ENCODE measurements at places on chromosomes 6 and 20.
A peak's percentile ranks its signal among the peaks of the same experiment; 100 is the strongest.

DNA sequence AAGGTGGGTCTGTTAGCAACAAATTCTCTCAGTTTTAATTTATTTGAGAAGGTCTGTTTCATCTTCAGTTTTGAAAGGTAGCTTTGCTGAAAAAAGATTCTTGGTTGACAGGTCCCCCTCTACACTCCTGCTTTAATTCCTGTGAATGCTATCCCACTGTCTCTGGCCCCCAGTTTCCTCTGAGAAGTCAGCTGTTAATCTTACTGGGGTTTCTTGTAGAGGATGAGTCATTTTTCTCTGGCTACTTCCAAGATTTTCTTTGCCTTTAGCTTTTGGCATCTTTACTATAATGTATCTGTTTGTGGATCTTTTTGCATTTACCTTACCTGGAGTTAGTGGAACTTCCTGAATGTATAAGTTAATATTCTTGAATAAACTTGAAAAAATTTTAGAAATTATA, 122.7 kb downstream of the MMS22L start:
- peaks cover 5% of the 10 kb centered on the region for H3K4me1 ChIP-seq
- peaks cover 35% of the 10 kb centered on the region for H3K36me3 ChIP-seq
- no peak overlapping the region for H3K4me3 ChIP-seq
- H3K27ac ChIP-seq, result no peak overlapping the region

- H3K4me3 ChIP-seq, result no peak overlapping the region
- H3K27ac ChIP-seq, result no peak overlapping the region
- DNase-seq, result no peak
- no peaks in the 10 kb centered on the region for H3K27me3 ChIP-seq
- peaks cover 4% of the 10 kb centered on the region for H3K36me3 ChIP-seq
Measured at GRCh38 chr6:74041420-74041819, 345.4 kb downstream of the CD109 start.

GRCh38 chr20:34517114-34517505, 888 bp downstream of the DYNLRB1 start:
- H3K27me3 ChIP-seq, result peaks cover 11% of the 10 kb centered on the region
- H3K4me3 ChIP-seq, result peak overlapping the region; percentile 99
- H3K27ac ChIP-seq, result peak overlapping the region; percentile 98
- DNase-seq, result no peak

DNA sequence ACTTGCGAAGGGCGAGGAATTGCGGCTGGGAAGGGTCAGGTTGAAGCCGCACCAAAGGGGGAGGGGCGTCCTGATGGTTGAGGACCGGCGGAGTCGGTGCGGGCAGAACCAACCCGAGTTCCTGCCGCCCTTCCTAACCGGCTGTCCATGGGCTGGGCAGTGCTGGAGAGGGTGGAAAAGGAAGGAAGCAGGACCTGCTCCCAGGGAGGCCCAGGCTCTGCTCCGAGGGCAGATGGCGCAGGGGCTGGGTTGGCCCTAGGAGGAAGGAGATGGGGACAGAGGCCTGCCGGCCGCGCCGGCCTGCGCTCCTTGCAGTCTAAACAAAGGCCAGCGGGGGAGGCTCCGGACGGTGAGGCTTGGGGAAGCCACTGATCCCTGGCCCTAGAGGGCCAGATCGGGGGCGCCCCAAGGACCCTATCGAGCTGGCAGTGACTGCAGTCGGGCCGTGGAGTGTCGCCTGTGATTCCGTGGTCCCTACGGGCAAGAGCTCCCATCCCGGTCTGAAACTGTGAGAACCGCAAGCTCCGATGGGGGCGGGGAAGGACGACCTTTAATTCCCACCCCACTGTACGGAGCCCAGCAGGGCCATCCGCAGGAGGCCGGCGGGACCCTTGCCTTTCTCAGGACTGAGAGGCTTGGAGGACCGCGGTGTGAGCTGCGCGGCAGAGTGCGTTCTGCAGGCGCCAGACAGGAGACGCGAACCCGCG, 39.4 kb downstream of the YTHDF1 start:
- peaks cover 3% of the 10 kb centered on the region for H3K36me3 ChIP-seq
- no peak for DNase-seq
- H3K27me3 ChIP-seq, result peaks cover 18% of the 10 kb centered on the region
- H3K4me3 ChIP-seq, result peak overlapping the region; percentile 63
- H3K27ac ChIP-seq, result no peak overlapping the region

DNA sequence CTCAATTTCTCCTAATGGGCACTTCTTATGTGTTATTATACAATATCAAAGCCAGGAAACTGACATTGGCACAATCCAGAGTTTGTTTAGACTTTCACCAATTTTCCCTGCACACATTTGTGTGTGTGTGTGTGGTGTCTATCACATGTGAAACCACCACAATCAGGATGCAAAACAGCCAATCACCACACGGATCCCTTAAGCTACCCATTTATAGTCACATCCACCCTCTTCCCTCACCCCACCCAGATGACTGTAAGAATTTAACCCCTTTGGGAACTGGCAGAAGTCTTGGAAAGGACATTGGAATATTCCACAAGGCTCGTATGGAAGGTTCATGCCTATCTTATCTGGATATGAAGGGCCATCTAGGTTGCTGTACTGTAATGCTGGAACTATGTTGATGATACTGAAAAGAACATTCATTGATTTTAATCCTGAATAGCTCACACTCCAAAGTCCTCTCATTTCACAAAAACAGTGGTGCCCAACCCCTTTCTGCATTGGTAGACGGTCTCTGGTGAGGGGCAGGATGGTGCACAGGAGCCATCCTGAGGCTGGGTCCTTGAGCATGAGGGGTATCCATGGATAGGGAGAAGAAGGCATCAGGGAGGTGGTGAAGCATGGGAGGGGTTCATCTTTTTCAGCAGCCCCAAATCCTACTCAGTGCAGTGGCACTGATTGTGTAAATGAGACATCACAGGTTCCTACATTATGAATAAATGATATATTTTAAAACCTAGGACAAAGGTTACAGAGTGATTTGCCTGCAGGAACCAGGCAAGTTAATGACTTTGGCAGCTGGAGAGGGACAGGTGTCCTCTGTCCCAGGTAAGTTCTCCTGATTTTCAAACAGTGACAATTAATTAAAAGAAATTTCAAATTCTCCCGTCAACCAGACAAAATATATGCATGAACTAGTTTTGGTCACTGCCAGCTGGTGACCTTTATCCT, 12.1 kb upstream of the CTCFL start:
- H3K4me1 ChIP-seq, result no peaks in the 10 kb centered on the region
- H3K27ac ChIP-seq, result no peak overlapping the region
- peaks cover 7% of the 10 kb centered on the region for H3K36me3 ChIP-seq
- H3K27me3 ChIP-seq, result peaks cover 4% of the 10 kb centered on the region

DNA sequence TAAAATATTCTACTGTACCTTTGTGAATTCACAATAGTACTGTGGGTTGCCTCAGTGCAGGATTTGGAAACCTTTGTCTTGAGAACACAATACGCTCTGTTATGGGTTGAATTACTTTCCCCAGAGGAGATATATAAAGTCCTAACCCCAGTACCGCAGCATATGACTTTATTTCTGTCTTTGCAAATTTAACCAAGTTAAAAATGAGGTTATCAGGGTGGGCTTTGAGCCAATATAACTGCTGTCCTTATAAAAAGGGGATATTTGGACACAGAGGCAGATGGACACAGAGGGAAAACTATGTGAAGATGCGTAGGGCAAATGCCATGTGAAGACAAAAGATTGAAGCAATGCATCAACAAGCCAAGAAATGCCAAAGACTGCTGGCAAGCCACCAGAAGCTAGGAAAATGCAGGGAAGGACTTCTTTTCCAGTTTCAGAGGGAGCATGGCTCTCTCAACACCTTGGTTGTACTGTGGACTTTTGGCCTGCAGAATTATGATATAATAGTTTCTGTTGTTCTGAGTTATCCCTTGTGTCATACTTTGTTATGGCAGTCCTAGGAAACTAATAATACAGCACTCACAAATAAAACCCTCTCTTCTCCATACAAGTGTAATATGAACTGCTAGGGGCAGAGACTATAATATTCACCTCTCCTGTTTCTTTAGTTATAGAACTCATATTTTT, 292.6 kb upstream of the SPTLC3 start:
- no peaks in the 10 kb centered on the region for H3K36me3 ChIP-seq
- no peak for DNase-seq
- no peak overlapping the region for H3K27ac ChIP-seq
- no peaks in the 10 kb centered on the region for H3K27me3 ChIP-seq
- H3K4me1 ChIP-seq, result no peaks in the 10 kb centered on the region
- H3K4me3 ChIP-seq, result no peak overlapping the region

GRCh38 chr20:48760403-48760983, 67.3 kb downstream of the PREX1 start:
- peaks cover 27% of the 10 kb centered on the region for H3K27me3 ChIP-seq
- H3K4me3 ChIP-seq, result peak overlapping the region; percentile 81
- peaks cover 57% of the 10 kb centered on the region for H3K36me3 ChIP-seq
- DNase-seq, result no peak
- peak overlapping the region; percentile 90 for H3K27ac ChIP-seq

DNA sequence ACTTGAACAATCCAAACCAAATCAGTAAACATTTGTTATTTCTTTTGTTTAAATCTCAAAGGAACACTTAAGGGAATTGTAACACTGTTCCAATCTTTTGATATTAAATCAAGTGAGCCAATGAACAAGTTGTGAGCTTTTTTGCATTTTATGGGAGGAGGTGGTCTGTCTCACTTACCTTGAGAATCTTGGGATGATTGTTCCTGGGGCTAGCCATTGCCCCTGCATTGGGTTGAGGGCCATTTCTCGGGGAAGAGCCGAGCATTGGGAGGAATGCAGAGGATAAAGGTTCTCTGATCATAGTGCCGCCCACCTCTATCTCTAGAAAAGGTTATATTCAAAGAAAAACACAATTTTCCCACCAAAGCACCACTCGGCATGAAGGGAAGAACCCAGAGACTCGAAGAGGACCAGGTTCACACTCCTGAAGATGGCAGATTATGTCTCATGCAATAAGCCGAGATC, 13.8 kb upstream of the TFB1M start:
- H3K36me3 ChIP-seq, result no peaks in the 10 kb centered on the region
- no peaks in the 10 kb centered on the region for H3K27me3 ChIP-seq
- DNase-seq, result no peak
- H3K4me1 ChIP-seq, result peaks cover 21% of the 10 kb centered on the region
- H3K27ac ChIP-seq, result no peak overlapping the region

DNA sequence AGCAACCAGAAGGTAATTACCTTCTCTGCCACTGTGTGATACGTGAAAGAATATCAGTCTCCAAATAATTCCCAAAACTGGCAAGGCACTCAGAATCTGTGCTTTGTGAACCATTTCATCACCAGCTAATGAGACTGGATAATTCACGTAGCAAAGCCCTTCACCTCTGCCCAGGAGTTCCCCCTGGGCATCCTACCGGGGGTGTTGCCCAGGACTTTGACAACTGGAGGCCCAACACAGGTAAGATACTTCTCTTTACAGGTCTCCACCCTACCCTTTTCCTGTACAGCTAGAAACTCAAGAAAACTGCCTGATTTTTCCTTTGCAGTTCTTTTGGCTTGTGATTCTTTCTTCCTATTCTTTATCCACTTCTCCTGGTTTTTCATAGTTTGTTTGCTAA, 2.7 kb upstream of the CD24 start:
- H3K27me3 ChIP-seq, result peaks cover 7% of the 10 kb centered on the region
- H3K27ac ChIP-seq, result no peak overlapping the region
- DNase-seq, result no peak
- peaks cover 7% of the 10 kb centered on the region for H3K4me1 ChIP-seq

- no peak for DNase-seq
- peaks cover 14% of the 10 kb centered on the region for H3K27me3 ChIP-seq
- no peak overlapping the region for H3K27ac ChIP-seq
- H3K4me3 ChIP-seq, result no peak overlapping the region
- H3K36me3 ChIP-seq, result no peaks in the 10 kb centered on the region
Measured at GRCh38 chr20:32506721-32507120, 78.4 kb downstream of the NOL4L start.

DNA sequence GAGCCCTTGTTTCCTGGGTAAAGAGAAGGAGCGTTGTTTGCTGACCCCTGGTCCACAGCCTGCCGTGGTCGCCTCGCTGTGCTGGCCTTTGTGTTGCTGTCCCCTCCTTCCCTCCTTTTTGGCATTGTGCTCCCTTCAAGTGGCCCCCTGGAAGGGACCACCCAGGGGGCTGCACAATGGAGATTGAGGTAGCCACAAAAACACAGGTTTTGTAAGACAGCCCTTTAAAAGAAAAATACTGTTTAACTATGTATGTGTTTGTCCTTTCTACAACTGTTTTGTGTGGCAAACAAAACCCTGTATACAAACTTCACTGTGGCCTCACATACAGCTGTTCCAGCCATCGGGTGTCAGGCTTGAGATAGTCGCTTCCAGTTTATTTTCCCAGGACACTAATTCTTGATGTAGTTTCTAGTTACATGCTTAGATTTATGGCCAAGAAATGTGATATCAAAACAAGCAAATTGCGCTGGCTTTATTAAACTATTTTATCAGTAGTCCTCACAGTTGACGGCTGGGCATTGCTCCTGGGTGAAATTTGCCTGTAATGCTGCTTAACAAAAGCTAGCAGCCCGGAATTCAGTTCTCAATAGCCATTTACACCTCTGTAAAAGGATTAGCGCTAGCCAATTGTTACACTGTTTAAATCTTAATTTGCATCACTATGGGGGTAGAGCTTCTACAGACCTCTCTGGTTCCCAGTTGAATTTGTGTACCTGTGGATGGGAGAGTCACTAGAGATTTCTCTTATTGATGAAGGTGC, 64.1 kb downstream of the KIZ start:
- no peak overlapping the region for H3K27ac ChIP-seq
- H3K4me3 ChIP-seq, result no peak overlapping the region
- peaks cover 23% of the 10 kb centered on the region for H3K4me1 ChIP-seq
- H3K27me3 ChIP-seq, result no peaks in the 10 kb centered on the region

- H3K27me3 ChIP-seq, result peaks cover 7% of the 10 kb centered on the region
- no peak overlapping the region for H3K4me3 ChIP-seq
- H3K36me3 ChIP-seq, result peaks cover 24% of the 10 kb centered on the region
- no peak overlapping the region for H3K27ac ChIP-seq
- DNase-seq, result no peak
- peaks cover under 1% of the 10 kb centered on the region for H3K4me1 ChIP-seq
Measured at GRCh38 chr6:43673444-43674084, 14.0 kb downstream of the MRPS18A start.

- no peak overlapping the region for H3K4me3 ChIP-seq
- H3K27me3 ChIP-seq, result peaks cover 2% of the 10 kb centered on the region
- peak; percentile 62 for DNase-seq
- H3K36me3 ChIP-seq, result no peaks in the 10 kb centered on the region
- H3K27ac ChIP-seq, result no peak overlapping the region
Measured at GRCh38 chr6:56314683-56315523, 67.5 kb upstream of the COL21A1 start.

DNA sequence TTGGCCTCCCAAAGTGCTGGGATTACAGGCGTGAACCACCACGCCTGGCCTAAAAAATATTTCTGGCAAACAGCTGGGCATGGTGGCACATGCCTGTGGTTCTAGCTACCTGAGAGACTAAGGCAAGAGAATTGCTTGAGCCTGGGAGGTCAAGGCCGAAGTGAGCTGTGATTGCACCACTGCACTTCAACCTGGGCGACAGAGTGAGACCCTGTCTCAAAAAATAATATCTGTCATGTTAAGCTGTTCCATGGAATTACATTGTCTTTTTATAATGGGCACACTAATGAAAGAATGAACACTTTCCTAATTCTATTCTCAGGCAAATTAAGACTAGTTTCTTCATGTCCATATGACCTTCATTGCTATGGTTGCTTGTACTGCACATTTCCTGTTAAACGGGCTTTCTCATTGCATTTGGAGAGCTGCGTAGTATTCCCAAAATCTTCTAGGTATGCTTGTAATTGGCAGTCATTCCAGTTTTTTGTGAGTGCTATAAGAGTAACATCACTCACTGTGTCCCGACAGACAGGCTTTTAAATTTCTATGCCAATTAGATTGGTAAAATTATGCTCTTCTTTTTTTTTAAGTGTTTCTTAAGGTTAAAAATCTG, 12.1 kb downstream of the AMD1 start:
- no peak for DNase-seq
- no peak overlapping the region for H3K4me3 ChIP-seq
- peaks cover 4% of the 10 kb centered on the region for H3K36me3 ChIP-seq
- H3K27ac ChIP-seq, result no peak overlapping the region
- H3K4me1 ChIP-seq, result peaks cover 12% of the 10 kb centered on the region

Measured in endothelial cell (in vitro differentiated cells).